ENCODE measurements at places on chromosomes 12 and 14.

GRCh38 chr12:70121562-70121961 lies 121.7 kb upstream of the CNOT2 start:
- no peak for DNase-seq

GRCh38 chr14:96698960-96699539 lies 98.1 kb upstream of the VRK1 start:
- no peak for DNase-seq

DNA sequence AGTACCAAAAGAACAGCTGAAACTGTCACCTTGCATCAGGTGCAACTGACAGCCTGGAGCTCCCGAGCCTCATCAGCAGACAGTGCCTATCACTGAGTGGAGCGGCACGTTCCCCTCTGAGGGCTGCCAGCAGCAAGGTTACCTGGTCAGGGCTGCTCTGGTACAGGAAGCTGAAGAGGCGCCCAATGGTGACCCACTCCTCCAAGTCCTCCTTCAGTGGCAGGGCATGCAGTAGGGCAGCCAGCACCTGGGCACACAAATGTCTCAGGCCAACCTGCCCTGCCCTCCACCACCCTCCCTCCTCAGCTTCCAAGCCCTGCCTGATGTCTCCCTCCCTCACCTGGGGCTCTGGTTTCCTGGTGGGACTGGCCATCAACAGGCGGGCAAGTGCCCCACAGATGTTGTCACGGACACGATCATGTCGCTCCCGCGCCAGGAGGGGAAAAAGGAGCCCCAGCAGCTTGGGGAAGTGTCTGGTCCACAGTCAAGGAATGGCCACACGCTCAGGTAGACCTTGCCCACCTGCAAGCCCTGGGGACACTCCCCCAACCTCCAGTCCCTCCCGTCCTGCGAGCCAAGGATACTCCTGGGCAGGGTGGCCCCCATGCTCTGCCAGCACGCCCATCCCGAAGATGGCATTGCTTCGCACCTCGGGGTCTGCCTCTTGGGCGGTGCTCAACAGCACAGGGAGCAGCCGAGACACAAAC lies 7.1 kb downstream of the IPO4 start:
- no peak for DNase-seq

GRCh38 chr14:103546652-103547454 lies 15.6 kb downstream of the BAG5 start:
- DNase-seq, result peak; percentile 53

GRCh38 chr12:102249079-102249841 lies 51.6 kb upstream of the PMCH start:
- no peak for DNase-seq

GRCh38 chr12:75766263-75767160 lies 255.1 kb upstream of the KRR1 start:
- no peak for DNase-seq

- DNase-seq, result no peak
Measured at GRCh38 chr14:31543969-31544799, 17.0 kb upstream of the NUBPL start.

DNA sequence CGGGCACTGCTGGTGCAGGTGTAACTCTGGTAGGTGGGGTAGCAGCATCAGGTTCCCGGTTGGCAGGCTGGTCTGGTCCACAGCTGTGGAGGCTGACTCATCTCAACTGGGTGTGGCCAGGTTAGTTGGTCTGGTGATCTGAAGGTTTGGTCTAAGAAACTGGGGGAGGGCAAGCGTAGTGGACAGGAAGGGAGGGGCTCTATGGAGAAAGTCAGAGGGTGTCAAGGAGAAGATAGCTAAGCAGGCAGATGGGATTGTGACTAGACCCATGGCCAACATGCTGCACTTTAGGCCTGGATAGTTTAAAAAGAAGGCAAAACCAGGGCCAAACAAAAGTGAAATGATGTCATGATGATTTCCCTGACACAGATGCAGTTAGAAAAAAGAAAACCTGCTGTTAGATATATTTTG lies 7.9 kb downstream of the TRIM9 start:
- DNase-seq, result no peak

GRCh38 chr14:31292937-31293616 lies 85.5 kb upstream of the HECTD1 start:
- no peak for DNase-seq

DNA sequence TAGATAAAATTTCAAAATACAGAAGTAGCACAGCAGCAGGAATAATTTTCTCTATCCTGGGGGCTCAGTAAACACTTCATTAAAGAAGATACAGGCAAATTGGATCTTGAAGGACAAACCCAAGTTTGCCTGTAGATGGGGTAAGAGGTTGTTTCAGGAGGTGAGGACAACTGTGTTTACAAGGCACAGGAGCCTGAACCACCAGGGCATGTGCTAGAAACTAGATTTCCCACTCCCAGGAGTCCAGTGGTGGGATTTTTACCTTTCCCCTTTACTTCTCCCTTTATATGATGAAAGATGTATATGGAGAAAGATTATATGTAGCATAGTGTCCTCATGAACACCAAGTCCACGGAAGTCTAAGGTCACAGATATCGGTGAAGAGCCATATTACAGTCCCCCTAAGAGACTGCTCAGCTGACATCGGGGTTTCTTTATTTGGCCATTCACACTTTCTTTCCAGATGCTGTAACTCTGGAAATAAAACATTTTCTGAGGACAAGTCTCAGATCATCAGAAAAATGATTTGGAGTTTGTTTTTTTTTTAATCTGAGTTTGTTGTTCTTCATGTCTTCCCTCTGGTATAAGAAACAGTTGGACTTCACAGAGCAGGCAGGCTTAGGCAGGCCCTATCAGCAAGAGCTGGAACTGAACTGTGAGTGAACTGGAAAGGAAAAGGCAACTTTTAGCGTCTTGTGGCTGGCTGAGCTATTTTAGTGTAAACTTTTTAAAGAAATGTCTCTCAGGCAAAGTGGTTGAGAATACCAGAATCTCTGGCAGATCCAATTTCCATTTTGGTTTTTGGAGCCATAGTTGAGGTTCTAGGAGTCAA lies 8.0 kb upstream of the EVL start:
- DNase-seq, result no peak

DNA sequence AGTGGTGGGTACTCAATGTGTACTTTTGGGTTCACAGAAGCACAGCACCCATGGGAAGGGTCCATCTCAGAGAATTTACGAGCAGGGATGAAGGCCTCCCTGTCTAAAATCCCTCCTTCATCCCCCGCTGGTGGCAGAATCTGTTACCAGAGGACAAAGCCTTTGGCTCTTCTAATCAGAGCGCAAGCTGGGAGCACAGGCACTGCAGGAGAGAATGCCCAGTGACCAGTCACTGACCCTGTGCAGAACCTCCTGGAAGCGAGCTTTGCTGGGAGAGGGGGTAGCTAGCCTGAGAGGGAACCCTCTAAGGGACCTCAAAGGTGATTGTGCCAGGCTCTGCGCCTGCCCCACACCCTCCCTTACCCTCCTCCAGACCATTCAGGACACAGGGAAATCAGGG lies 1.5 kb upstream of the GPR162 start:
- no peak for DNase-seq

GRCh38 chr12:57248934-57249742 lies 1.8 kb downstream of the STAC3 start:
- no peak for DNase-seq

DNA sequence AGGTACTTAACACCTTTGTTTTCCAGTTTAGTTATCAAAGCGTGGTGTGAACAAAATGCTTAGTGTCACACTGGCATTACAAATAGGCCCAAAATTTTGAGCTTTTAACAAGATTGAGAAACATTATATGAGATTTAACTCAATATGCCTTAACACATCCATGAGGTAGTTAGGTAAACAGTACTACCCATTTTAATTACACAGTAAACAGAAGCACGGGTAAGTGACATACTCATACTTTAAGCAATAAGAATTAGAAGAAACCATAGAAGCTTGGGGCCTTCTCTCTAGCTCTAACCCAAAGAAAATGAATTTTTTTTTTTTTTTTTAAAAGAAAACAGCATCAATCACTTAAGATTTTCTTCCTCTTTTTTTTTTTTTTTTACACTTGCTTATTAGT lies 15.5 kb upstream of the PHLDA1 start:
- no peak for DNase-seq

GRCh38 chr12:111088409-111088808 lies 168.0 kb upstream of the MYL2 start:
- no peak for DNase-seq

- no peak for DNase-seq
Measured at GRCh38 chr12:62537551-62537950, 70.9 kb downstream of the MON2 start.

Measured in stimulated activated CD4-positive, alpha-beta T cell treated with anti-CD3 and anti-CD28 coated beads, TNF-alpha, amount 100 ng/mL, for 48 hours (primary cell).